Non-pigmented ciliary epithelial cell (primary cell): ENCODE measurements at places on chromosomes 3 and 15.

DNA sequence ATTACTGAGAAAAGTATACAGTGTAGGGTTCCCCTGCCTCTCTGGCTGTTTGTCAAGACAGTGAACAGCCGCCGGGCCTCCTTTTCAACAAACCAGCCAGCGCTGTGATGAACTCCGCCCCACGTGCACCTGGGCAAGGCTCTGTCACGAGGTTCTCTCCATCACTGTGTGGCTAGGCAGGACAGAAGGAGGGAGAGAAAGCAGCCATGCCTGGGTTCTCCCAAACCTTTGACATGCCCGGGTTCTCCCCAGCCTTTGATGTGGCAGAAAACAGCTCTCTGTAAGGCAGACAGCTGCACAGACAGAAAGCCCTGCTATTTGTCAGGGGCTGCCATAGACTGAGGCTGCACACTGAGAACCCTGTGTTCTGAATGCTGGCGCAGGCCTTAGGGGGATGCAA is 101.4 kb upstream of the TRPM1 start:
- DNase-seq, result no peak

DNA sequence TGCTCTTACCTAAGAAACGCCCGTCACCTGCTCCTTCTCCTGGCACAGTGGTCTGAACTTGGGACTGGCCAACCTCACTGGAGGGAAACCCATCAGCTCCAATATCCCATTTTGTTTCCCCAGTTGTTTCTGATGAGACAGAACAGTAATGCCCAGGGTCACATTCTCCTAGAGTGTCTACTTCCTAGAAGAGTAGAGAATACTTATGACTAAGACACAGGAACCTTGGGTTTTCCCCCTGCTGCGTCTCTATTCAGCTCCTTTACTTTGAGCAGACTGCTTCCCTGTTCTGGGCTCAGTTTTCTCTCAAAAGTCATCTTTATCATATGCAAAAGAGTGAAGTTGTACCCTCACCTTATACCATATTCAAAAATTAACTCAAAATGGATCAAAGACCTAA is 79.4 kb downstream of the POLR2M start:
- no peak for DNase-seq

DNA sequence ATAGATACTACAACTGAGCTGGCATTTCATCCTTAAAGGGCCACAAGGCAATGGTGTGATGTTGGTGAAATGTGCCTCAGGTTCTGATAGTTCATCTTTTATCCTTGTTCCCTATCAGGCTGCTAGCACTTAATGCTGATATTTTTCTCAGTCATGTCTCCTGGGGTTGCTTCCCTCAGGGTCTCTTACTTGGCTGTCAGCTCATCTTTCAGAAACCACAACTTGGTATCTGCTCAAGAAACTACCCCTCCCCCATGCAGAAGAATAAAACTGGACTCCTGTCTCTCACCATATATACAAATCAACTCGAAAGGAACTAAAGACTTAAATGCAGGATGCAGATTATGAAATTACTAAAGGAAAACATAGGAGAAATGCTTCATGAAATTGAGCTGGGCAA is 308.1 kb downstream of the CHST2 start:
- DNase-seq, result no peak

- DNase-seq, result no peak
These were observed 65.5 kb downstream of the ARHGAP31 start for GRCh38 chr3:119359476-119360326.

- DNase-seq, result no peak
These were observed 15.1 kb downstream of the ESYT3 start for GRCh38 chr3:138449490-138449889.

DNA sequence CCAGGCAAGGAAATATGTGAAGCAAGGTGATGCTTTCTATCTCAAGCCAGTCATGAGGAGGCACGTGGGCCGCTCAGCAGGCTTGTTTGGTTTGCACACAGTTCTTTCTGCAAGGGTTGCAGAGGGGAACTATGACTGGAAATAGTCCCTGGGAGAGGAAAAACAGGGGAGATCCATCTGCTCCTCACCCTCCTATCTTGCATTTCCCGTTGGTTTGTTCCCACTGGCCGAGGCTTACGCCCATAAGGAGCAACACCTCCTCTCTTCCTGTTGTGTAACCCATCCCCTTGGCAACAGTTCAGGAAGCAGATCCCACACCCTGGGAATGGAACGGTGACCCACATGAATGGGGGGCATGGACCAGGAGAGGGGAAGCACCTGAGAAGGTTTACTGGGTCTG is 72.1 kb upstream of the MAGI1 start:
- DNase-seq, result no peak

DNA sequence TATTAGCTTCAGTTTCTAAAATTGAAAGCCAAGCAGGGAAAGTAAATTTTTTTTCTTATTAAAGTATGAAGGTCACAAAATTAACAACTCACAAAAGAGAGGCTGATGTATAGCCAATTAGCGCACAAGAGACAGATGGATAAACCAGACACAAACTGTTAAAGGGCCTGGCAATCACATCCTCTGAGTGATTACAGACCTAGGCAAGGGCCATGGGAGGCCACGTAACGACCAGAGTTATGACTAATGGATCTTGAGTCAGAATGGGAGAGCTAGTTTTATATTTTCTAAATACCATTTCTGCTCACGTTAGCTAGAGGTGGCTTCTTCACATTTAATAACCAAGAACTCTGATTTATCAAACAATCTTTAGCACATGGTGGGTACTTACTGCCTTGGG is 17.8 kb upstream of the SCAMP5 start:
- no peak for DNase-seq

DNA sequence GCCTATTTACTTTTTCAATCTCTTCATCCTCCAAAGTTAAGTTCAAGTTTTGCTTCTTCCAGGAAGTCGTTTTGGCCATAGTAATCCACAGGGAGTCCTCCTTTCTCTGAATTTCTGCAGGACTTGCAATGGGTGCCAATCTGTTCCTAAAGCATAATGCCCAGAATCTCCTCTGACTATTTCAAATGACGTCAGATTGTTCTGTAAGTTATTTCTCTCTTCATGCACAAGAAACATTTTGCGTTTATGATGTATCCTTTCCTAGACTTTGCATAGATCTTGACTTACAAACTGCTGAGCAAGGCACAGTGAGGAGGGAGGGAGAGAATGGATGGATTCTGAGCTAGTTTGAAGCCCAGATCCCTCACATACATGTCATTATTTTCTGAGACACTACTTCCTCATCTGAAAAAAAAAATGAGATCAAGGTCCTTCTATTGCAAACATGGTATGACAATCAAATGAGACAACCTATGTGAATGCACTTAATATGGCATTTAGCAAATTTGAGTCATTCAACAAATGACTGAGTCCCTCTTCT is 103.1 kb downstream of the MEX3B start:
- no peak for DNase-seq

DNA sequence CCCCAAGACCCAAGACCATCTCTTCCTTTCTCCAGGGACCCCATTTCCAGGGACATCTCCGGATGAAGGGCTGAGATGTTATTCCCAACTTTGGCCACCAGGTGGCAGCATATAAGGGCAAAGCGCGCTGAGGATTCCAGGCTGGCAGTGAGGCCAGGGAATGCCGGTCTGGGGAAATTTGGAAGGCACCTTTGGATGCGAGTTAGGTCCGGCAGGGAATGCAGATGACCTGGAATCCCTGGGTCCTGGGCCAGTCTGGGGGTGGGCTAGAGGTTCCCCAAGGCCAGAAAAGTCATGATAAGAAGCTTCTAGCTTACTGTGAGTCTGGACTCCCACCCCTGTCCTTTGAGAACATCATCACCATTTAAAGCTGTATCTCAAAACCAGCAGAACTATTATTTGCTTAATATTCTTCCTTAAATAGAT is 1.6 kb upstream of the CHST13 start:
- DNase-seq, result no peak

DNA sequence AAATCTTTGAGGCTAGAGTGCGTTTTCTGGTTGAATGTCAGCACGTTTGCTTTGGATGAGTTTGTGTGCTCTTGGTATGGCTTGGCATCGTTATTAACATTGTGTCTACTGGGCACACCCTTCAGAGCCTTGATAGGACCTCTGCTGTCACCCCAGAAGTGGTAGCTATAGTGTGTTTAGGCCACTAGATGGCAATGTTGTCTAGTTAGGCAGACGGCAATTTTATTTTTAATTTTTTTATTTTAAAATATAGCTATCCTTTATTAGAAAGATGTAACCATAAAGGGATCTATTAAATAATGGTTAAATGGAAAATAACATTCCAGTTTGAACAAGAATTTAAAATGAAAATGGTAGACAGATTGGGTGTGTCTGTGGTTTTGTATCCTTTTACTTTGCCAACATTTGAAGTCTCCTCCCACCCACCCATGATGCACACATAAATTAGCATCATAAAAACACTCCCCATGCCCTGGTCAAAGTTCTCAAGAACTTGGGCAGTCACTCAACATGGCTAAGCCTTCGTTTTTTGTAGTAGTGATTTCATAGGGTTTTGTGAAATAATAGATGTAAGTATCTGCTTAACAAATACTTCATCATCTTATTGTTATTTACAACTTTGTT is 200.7 kb downstream of the KCNH8 start:
- no peak for DNase-seq
